ENCODE measurements at places on chromosomes 4 and X.
A peak's percentile ranks its signal among the peaks of the same experiment; 100 is the strongest.

DNA sequence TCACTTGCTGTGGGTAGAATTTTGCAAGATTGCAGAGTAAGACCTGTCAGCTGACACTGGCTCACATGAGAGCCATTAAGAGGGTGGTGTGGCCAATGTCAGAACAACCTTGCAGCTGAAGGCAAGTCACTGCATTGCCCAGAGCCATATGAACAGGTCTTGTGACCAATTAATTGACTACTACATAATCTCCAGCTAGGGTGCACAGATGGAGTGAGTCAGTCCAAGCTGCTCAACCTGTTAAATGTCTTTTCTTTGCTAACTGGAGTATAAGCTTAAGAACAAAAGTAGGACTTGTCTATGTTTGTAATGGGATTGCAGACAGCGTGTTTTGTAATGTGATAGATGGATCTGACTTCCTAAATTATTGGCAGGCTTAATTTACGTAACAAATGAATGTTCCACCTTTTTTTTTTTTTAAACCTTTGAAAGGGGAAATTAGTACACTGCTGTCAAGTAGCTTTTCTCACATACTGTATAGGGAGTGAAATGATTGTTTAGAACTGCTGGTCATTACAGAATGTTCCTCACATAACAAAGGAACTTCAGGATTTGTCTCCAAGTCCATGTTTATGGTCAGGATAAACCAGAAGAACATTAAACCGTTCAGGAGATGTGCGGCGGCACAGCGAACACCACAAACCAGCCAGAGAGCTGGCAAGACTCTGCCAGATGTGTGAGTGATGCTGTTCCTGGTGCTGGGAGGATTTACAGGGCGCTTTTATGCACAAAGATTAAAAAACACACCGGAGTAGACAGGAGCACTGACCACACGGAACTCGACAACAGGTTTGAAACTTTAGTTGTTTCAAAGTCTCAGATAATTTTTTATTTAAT lies 37.0 kb downstream of the FNIP2 start:
- no peak for DNase-seq

GRCh38 chrX:105460376-105460775 lies 239.9 kb upstream of the TEX13A start:
- no peak for DNase-seq

GRCh38 chrX:7985568-7985967 lies 58.4 kb upstream of the PNPLA4 start:
- DNase-seq, result no peak

GRCh38 chrX:2502120-2502667 lies 1.4 kb upstream of the DHRSX start:
- no peak for DNase-seq

DNA sequence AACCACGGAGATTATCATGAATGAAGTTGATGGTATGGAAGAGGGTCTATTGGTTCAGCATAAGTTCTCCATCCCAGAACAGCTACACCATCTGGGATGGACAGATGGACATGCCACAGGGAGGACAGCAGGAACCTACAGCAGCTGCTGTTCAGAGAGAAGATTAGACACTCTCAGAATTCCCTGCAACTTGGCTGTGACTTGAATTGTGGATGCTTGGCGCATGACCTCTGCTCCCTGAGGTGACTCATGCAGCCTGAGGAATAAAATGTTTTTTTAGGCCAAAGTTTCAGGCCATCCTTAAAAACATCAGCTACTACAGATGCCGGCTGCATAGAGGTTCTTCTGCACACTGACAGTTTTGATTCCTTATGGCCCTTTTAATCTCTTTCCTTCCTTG lies 97.3 kb downstream of the RS1 start:
- peak; percentile 25 for DNase-seq

DNA sequence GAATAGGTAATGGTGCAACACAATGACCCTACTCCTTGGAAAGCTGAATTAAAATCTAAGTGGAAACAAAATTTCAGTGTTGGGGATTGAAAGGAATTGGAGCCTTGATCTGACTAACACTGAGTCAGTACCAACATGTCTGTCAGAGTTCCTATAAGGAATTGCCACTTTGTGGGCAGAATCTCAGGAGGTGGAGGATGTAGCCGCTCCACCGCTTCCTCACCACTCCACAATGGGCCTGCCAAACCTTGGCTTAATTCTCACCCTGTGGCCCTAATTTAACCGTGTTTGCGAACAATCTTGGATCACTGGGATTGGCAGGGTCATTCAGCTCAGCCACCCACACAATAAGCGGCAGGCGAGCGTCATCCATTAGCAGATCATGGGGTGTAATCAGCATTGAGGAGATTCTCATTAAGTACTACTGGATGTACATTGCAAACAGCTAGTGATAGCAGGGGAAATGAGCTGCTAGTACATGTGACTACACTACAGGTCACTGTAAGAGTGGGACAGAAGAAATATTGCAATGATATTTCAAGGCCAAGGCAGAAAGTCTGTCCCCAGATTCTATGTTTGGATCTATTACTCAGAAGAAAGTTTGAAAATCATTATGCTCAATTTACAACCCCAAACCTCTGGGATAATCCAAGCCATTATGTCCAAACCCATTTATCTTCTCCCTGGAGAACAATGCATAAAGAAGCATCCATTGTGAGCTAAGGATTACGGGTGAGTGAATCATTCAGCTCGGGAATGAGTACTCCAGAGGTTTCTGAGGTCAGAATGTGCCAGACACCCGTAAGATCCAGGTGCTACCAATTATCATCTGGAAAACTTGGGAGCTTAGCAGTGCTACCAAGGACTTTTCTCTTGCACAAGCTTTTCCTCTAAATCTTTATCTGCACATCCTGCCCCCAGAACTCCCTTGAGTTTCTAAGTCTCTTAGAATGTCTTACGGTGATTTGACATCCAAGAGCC lies 5.8 kb downstream of the SRPX start:
- DNase-seq, result no peak

DNA sequence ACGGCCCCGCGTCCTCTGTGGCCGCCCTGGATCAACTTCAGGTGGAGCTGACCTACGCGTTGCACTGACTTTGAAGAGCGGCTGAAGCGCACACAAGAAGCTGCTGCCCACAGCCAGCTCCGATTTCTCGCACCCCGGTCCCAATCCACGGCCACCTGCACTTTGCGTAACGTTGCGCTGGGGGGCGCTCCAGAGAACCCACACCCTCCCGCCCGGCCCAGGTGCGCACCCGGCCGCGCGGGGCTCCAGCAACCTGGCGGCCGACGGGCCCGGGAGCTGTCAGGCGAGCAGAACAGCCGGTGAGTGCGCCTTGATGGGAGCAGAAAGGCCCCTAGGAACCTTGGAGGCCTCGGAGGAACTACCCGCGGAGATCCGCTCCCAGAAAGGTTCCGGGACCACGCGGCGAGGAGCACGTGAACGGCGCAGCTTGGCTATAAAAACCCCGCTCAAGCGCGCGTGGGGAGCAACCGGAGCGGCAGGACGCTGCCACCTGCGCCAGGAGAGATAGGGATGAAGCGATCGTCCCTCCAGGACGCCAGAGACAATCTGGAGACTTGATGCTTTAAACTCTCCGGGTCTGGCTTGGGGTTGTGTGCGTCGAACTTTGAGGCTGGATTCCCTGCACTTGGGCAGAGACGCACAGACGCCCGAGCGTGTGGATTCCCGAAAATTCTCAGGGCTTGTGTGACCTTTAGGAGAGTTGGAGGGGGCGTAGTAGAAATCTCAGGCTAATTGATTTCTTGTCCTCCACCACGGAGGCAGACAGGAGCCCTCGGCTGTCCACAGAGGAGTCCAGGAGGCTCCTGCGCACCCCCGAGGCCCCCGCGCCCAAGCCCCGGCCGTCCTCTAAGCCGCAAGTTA lies 591 bp upstream of the NWD2 start:
- no peak for DNase-seq

- no peak for DNase-seq
These were observed 39.1 kb downstream of the VSIG4 start for GRCh38 chrX:66000628-66001272.

- DNase-seq, result no peak
These were observed 7.0 kb upstream of the FGFBP1 start for GRCh38 chr4:15945516-15945915.

DNA sequence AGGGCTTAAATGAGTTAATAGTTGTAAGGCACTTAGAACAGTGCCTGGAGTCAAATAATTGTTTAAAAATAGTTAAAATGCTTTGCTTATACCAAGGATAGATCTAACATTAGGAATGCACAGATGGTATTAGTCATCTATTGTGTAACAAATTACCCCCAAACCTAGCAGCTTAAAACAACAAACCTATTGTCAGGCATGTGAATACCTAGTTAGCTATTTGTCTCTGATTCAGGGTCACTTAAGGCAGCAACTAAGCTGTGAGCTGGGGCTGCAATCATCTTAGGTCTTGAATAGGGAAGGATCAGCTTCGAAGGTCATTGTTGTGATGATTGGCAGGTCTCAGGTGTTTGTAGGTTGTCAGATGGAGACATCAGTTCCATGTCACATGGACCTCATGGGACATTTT lies 42.4 kb upstream of the AGA start:
- DNase-seq, result no peak

DNA sequence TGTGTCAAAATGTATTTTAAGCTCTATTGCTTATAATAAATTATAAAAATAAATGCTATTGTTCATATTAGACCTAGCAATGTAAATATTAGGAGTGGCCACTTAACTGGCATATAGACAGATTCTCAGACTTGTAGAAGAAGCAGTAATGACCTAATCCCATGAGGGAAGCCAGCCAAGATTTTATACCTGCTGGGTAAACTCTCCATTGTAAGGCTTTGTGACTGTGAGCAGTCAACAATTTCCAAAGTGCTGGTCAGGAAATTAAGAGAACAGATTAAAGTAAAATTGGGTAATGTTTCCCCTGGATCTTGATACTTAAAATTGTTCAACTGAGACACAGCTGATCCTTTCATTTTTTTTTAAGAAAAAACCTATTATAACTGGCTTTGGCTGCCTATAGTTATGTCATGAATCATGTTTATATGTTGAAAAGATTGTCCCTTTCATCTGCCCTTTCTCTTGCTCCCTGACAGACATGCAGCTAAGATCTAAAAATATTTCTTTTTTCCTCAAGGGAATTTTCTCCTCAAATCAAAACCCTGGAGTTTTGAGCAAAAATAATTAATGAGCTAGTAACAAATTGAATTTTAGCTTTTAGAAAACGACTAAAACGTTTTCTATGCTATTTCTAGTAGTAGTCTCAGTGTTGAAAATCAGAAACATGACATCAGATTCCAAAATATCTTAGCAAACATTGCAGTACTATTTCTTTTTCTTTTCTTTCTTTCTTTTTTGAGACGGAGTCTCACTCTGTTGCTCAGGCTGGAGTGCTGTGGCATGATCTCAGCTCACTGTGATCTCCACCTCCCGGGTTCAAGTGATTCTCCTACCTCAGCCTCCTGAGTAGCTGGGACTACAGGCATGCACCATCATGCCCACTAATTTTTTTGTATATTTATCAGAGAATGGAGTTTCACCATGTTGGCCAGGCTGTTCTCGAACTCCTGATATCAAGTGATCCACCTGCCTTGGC lies 77.9 kb downstream of the ADGRL3 start:
- DNase-seq, result no peak

DNA sequence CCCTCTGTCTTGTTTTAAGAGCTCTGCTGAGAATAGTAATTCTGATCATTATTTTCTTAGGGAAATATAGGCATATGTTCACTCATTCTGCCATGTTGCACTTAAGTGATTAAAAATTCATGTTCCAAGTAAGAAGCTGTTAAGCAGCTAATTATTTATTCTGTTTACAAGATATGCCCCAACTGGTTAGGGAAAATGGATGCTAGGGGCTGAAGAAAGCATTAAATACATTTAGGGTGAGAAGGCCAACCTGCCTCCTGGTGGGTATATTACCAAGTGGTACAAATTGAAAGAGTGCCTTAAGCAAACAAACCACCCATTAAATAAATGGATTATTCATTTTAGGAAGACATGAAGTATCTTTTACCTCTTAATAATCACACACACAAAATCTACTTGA lies 392.6 kb upstream of the EPHA5 start:
- no peak for DNase-seq

GRCh38 chr4:150078579-150079080 lies 385 bp downstream of the DCLK2 start:
- DNase-seq, result peak; percentile 60

- DNase-seq, result no peak
These were observed 78.1 kb downstream of the GALNT7 start for GRCh38 chr4:173246719-173247118.

DNA sequence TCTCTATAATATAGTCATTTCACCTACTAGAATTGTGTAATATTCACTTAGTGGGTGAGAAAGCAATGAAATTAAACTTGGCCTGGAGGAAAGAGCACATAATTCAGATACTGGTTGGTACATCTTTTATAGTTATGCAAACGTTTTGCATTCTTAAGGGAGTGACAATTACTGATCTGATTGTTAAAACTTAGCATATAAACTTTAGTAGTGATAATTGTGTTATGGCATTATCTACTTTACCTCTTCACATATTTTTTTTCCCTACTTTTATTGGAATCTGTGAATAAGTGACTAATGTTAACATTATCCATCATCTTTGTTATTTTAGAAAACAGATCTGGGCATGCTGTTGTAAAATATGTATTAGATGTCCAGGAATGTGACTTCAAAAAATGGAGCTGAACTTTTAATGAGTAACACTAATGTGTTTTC lies 217.4 kb upstream of the GIMD1 start:
- DNase-seq, result no peak

DNA sequence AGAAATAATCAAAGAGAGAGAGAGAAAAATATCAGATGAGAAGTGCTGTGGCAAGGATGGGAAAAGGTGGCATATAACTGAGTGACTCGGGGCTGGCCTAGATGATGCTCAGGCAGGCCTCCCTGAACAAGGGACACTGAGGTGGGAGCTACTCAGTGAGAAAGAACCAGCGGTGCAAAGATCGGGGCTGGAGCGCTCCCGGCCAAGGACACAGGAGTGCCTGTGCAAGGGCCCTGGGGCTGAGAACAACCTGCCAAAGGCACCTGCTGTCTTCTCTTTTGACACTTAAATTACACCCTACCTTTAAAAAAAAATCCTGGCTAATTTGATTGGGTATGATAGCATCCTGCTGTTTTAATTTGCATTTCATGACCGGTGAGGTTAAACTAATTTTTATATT lies 77.7 kb upstream of the C4orf50 start:
- DNase-seq, result no peak

- peak; percentile 58 for DNase-seq
These were observed 436.2 kb downstream of the KCNIP4 start for GRCh38 chr4:21512353-21512752.

GRCh38 chrX:118538386-118538785 lies 42.8 kb downstream of the DOCK11 start:
- no peak for DNase-seq

- no peak for DNase-seq
These were observed 114.6 kb downstream of the PCDH18 start for GRCh38 chr4:137417676-137418075.

DNA sequence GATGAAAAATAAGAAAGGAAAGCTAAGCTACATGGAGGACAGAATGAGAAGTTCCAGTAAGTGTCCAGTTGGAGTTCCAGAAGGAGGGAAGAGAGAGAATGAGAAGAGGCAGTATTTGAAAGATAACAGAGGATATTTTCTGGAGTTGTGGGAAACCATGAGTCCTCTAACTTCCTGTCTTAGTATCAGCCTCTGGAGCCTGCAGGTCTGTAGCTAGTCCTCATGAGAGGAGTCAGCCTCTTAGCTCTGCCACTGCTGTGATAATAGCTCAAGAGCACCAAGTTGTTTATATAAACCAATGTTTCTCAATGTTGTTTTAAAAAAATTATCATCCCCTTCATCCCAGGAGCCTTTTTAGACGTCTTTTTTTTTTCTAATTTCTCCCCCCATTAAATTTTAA lies 2.4 kb upstream of the PLAC1 start:
- DNase-seq, result no peak

GRCh38 chr4:151952137-151952536 lies 191.3 kb upstream of the GATB start:
- no peak for DNase-seq
